ENCODE measurements at places on chromosomes 7 and 10. TPM values are rescaled to one million over a fixed set of nuclear protein-coding genes. Genes with fewer than 3 reads are reported as not detected.

Gene KCNMA1
- not detected for total RNA-seq

Gene NUTM2B
- 0.34 TPM for total RNA-seq

Gene GPR85
- not detected for total RNA-seq

Gene BLVRA
- 15.7 TPM for total RNA-seq

Gene HOXA10
- total RNA-seq, result not detected

Gene LIPJ
- total RNA-seq, result not detected

Gene TAS2R41
- total RNA-seq, result 0.73 TPM

Gene MSS51
- total RNA-seq, result 1.1 TPM

Gene PNLIPRP3
- not detected for total RNA-seq

Gene GRID1
- total RNA-seq, result not detected

Gene ADRA2A
- total RNA-seq, result not detected

Gene CNPY1
- not detected for total RNA-seq

Gene PNLIP
- total RNA-seq, result not detected

Gene ASB10
- total RNA-seq, result not detected

Gene TMEM139
- total RNA-seq, result 0.27 TPM

Gene C7orf57
- 0.56 TPM for total RNA-seq

Gene EBF3
- not detected for total RNA-seq

Gene NUPR2
- total RNA-seq, result not detected

Gene HMX3
- total RNA-seq, result not detected

Gene HOXA6
- total RNA-seq, result not detected

Gene C10orf62
- not detected for total RNA-seq

Gene WDR86
- total RNA-seq, result 5.6 TPM

Gene STAG3
- total RNA-seq, result 4.0 TPM

Gene MPP7
- 32.5 TPM for total RNA-seq

Gene DGKI
- not detected for total RNA-seq

Gene RBP3
- not detected for total RNA-seq

Gene TASOR2
- total RNA-seq, result 51.0 TPM

Gene MAT1A
- not detected for total RNA-seq

Gene UPK3B
- 1.3 TPM for total RNA-seq

Gene AKR1D1
- not detected for total RNA-seq

Gene SGCE
- 0.31 TPM for total RNA-seq

Gene CYP2C9
- total RNA-seq, result not detected

Gene CALU
- total RNA-seq, result 29.9 TPM

Gene MAP3K8
- total RNA-seq, result 28.9 TPM

Gene TRIM73
- total RNA-seq, result 19.1 TPM

Gene ACSM6
- total RNA-seq, result not detected

Gene AKR1C3
- 1.9 TPM for total RNA-seq

Gene GPR146
- 9.9 TPM for total RNA-seq

Gene SHTN1
- 0.75 TPM for total RNA-seq

Gene SAP25
- 53.4 TPM for total RNA-seq

Gene ANKRD61
- not detected for total RNA-seq

Gene CALN1
- total RNA-seq, result not detected

Gene PRSS37
- total RNA-seq, result not detected

Gene LRRC18
- not detected for total RNA-seq

Gene FKBP6
- not detected for total RNA-seq

Gene BMPR1A
- total RNA-seq, result 2.6 TPM

Gene ITIH2
- not detected for total RNA-seq

Gene GNAT3
- total RNA-seq, result not detected

Gene PPP1R3C
- total RNA-seq, result not detected

Gene TMEM236
- total RNA-seq, result 0.05 TPM

Gene SLC25A40
- total RNA-seq, result 9.4 TPM

Gene TRIM50
- 0.17 TPM for total RNA-seq

Gene PRSS2
- total RNA-seq, result not detected
